ENCODE measurements at places on chromosomes 1 and 21.

DNA sequence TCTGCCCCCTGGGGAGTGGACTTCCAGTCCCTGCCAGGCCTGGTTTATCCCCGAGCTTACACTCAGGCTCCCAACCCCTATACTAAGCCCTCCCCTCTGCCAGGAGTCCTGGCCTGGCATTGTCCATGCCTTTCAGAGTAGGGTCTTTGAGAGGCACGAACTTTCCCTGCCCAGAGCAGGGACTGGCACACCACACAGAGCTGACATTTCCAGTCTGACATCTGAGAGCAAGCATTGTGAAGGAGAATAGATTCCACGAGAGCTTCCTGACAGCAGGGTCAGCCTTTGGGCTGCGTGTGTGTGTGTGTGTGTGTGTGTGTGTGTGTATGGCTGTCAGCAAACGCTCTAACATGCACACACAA is 59.5 kb upstream of the LAPTM5 start:
- DNase-seq, result no peak

DNA sequence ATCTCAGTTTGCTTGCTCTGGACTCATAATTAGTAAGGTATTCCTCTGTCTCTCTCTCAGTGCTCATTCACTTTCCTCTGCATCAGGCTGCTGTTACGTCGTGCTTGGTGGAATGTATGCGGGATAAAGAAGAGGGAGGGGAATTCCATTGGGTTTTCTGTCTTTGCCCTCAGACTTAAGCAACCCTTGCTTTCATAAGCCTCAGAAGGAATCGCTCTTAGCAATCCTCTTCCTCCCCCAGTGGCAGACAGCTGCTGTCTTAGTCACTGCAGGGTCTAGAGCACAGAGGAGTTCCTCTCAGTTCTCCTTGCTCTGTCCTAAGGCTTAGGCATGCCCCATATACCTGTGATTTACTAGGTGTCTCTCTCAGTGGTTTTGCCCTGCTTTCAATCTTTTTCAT is 19.1 kb upstream of the NTMT2 start:
- peak; percentile 44 for DNase-seq

DNA sequence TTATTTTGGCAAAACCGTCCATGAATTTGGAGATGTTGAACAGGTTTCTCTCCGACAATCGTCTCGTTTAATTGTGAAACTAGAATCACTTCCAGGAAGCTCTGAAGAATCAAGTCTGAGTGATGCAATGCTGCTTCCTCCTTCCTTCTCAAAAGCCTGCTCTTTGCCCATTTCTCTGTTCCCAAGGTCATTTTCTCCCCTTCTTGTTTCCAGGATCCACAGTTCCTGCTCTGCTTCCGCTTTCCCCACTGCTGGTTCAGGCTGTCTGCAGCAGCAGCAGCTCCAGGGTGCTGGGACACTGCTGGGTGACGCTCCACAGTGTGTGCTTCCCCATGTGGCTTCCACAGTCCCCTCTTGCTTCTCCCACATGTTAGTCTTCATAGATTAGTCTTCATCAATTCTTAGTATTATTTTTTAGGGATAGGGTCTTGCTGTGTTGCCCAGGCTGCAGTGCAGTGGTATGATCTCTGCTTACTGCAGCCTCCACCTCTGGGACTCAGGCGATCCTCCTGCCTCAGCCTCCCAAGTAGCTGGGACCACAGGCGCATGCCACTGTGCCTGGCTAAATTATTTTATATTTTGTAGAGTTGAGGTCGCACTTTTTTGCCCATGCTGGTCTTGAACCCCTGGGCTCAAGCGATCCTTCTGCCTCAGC is 156.2 kb downstream of the DYRK1A start:
- no peak for DNase-seq

GRCh38 chr1:84370831-84371394 is 27.4 kb upstream of the DNASE2B start:
- DNase-seq, result peak; percentile 22

DNA sequence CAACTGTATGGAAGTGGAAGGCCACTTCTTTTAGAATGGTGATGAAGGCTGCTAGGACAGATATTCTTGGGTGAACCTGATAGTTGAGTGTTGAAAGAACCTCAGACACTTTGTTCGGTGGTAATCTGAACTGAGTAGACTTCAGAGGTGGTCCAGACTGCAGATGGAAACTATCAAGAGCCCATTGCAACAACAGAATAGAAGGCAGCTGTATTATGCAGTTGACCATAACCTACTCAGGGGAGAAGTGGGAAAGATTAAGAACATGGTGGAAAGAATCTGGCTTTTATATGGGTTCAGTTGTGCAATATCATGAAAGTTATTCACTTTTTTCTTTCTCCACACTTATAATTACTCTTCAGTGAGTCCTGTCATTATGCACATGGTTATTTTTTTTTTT is 194.0 kb downstream of the KCNK2 start:
- no peak for DNase-seq

- peak; percentile 19 for DNase-seq
These were observed 30.9 kb upstream of the NTMT2 start for GRCh38 chr1:170114906-170115305.

GRCh38 chr1:201890223-201890622 is 1.5 kb downstream of the SHISA4 start:
- no peak for DNase-seq

DNA sequence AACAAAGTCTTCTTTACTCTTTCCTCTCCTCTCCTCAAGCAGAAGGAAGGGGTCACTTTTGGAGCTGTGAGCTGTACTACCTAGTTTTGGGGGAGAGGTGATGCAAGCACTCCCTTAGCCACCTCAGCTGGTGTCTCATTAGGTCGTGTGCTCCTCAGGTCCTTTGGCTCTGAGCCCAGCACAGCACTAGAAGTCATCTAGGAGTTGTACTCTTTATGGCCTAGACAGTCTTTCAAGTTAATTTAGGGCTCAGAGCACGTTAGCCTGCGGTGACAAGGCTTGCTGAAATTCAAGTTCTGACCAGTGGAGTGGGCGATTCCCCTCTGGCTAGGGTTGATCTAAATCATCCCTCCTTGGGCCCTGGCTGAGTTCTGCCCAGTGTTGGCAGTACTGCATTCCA is 48.0 kb upstream of the WDR26 start:
- DNase-seq, result no peak

DNA sequence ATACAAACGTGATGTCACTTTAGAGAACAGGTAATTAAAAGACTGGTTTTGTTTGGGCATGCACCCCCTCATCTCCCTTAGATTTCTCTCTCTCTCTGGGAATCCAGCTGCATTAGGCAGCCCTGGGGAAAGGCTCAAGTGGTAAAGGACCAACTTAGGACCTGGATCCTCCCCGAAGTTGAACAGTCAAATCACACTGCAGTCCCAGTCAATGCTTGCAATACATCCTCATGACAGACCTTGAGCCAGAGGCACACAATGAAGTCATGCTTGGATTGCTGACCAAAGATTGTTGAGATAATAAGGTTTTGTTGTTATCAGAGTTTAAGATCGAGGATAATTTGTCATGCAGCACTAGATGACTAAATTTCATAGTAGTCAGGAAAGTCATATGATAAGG is 1285.8 kb upstream of the NCAM2 start:
- no peak for DNase-seq

GRCh38 chr1:151495316-151495715 is 15.9 kb upstream of the CGN start:
- no peak for DNase-seq

DNA sequence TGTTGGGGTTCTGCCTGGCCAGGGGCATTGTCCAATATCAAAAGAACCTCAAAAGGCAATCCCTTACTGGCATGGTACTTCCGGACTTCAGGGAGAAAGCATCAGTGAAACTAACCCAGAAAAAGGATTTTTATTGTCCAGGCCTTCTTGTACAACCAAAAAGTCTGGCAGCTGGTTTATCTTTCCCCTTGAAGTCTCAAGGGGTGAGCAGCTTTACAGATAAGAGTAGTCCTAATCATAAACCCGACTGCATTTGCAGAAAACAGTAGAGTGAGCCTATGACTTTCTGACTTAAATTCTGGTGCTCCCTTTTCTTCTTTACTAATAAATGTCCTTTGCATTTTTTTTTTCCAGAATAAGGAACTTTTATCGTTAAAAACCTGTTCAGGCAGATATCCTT is 104.0 kb upstream of the CHRM3 start:
- no peak for DNase-seq

DNA sequence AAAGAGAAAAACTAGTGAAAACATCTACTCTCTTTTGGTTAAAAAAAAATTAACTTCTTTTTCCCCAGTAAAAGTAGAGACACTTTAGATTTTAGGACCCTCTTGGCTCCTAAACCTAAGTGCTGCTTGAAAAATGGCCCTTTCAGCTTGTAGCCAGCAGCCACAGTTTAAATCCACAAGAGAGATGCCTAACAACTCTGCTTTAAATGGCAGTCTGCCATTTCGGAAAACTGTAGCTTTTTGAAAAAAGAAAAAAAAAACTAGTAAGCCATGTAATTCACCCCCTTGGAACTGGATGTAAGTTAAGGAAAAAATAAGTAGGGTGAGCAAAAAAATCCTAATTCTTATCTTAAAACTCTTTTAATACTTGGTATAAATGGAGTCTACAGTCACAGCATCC is 56.0 kb downstream of the LHX9 start:
- DNase-seq, result no peak

DNA sequence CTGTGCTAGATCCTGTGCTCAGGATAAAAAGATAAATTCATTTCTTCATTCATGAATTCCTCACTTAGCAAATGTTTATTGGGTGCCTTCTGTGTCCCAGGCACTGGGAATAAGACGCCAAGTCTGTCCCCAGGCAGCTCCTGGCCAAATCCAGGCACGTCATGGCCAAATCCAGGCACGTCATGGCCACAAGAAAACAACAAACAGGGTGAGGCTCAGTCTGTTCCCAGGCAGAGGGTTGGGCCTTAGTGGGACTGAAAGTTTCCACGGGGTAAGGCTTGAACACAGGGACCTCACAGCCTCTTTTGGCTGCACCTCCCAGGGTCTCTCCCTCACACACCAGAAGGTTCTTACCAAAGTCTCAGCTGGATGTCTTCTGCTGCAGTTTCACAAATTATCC is 95.7 kb downstream of the PAX7 start:
- no peak for DNase-seq

DNA sequence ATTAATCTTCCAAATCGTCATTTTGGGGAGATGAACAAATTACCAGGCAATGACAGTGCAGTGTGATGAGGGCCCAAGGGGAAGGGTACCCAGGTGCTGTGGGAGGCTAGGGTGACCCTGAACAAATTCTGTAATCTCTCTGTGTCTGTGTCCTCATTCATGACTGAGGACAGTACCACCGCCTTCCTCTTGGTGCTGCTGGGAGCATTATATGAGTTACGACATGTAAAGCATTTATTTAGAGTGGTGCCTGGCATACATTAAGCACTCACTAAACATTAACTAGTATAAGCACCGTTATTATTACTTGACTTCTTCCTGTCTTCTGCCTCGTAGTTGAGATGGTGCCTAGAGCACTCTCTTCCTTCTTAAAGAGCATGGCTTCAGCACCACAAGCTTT is 468.2 kb upstream of the VAMP3 start:
- DNase-seq, result no peak

DNA sequence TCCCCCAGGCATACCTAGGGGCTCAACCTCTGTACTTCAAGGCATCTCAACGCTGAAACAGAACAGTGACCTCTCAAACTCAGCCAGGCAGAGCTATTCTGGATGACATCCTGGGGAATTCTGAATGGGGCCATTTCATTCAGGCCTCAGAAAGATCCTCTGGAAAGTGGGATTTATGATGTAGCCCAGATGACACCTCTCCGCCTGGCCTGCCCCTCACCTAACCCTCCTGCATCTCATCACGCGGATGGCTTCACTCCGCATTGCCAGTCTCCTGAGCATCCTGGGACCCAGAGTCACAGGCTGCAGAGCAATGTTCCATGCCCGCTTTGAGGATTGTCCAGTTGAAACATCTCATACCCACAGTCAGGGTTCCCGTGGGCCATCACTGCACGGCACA is 1.2 kb downstream of the SPATA46 start:
- no peak for DNase-seq

GRCh38 chr1:90359994-90360393 is 357.1 kb downstream of the BARHL2 start:
- DNase-seq, result no peak

- DNase-seq, result no peak
These were observed 9.1 kb downstream of the OTUD7B start for GRCh38 chr1:150001415-150001814.

All from AG08396 (cell line).